ENCODE measurements at places on chromosomes 1 and 21. TPM values are rescaled to one million over a fixed set of nuclear protein-coding genes. Genes with fewer than 3 reads are reported as not detected.

GRCh38 chr1:4963251-4963650 lies 308.8 kb downstream of the AJAP1 start:
- DNase-seq, result no peak

DNA sequence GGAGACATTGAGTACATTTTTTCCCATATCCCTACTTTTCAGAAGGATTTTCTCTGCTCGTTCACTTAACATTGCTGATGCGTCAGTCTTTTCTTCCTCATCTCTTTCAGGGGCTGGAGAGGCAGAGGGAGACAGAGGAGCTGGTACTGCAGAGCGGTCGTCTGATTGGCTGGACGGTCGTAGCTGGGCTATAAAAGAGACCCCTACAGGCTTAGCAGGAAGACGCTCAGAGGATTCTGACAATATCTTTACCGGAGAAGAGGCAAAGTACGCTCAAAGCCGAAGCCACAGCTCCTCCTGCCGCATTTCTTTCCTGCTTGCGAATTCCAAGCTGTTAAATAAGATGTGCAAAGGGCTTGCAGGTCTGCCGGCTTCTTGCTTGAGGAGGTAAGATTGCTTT lies at the start of gene RGS4:
TSS of gene RGS4 (plus strand) at position 220 of the 400 bp plus-strand sequence. CDS start at position 344, 124 bp downstream.
- no peak for DNase-seq

DNA sequence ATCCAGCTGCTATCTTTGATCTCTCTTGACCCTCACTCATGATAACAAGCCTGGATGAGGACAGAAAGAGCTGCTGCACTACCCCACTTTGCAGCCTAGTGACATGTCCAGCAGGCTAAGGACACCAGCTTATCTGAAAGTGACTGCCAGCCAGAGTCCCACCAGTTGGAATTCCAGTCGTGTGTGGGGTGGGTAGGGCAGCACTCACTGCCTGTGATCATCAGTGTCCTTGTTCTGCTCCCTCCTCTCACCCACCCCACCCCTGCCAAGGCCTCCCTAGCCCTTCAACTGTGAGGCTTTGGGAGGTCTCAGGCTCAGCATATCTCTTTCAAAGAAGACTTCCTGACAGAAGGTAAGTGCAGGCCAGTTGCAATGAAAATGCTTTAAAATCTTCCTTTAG lies 15.5 kb upstream of the NMNAT2 start:
- no peak for DNase-seq

DNA sequence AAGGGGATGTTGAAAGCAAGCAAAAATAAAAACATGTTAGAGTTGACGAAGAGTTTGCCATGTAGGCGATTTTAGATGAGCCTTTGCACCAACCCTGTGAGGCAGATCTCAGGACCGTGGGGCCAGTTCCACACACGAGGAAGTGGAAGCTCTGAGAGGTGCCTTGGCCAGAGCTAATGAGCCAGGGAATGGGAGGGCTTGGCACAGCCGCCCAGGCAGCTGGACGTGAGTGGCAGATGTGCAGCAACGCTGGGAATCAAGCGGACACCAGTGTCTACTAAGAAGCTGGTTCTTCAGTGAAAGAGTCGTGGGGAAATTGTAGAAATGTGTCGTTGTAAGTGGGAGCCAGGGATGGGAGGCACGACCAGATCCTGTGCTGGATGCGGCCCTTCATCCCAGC lies 58.9 kb upstream of the COL6A1 start:
- no peak for DNase-seq

GRCh38 chr1:181930187-181930586 lies 131.3 kb downstream of the ZNF648 start:
- no peak for DNase-seq

DNA sequence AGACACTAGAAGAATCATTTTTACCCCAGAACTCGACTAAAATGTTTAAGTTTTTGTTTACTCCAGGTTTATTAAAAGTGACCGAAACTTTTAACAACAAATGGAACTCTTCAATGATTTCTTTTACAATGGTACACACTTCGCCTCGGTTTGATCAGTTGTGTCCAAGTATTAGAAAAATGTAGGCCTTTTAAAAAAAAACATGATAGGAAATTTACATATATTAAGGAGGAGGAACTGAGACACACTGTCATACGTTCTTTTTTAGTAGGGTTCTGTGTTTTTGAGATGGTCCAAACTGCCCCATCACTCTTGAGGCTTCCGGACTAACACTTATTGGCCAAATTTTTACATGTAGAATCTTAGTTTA lies 1.3 kb downstream of the PRDM2 start:
- DNase-seq, result no peak

Gene SPRR2E
- not detected for polyA plus RNA-seq

Gene VWA5B1
- not detected for polyA plus RNA-seq
